ENCODE measurements at places on chromosomes 6 and 20.

DNA sequence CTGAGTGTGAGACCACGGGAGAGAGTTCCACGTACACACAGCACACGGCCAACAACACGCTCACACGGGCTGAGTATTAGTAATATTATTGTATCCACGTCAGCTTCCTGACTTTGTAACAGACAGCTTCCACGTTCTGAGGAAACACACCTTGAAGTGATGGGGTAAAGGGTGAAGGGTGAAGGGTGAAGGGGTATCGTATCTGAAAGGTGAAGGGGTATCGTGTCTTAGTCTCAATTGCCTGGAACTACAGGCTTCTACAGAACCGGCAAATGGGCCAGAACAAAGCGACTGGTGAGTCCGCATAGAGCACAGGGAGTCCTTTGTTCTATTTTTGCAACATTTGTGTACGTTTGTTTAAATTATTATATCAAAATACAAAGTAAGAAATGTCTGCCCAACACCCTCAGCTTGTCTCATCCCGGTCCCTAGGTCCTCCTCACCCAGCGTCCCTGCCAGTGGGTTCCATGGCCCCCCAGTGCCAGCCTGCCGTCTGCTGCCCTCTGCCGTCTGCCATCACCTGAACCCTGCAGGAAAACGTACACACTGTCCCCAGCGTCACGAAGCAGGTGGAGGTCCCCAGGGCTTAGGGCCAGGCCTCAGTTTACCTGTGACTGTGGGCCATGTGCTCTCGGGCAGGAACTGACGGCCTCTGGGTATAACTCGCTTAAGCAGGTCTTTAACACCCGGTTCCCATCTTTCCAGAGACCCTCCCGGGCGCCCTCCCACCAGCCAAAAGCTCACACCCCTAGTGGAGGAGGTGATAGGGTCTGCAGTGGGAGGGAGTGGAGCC is 4.4 kb upstream of the HELZ2 start:
- no peak for DNase-seq

DNA sequence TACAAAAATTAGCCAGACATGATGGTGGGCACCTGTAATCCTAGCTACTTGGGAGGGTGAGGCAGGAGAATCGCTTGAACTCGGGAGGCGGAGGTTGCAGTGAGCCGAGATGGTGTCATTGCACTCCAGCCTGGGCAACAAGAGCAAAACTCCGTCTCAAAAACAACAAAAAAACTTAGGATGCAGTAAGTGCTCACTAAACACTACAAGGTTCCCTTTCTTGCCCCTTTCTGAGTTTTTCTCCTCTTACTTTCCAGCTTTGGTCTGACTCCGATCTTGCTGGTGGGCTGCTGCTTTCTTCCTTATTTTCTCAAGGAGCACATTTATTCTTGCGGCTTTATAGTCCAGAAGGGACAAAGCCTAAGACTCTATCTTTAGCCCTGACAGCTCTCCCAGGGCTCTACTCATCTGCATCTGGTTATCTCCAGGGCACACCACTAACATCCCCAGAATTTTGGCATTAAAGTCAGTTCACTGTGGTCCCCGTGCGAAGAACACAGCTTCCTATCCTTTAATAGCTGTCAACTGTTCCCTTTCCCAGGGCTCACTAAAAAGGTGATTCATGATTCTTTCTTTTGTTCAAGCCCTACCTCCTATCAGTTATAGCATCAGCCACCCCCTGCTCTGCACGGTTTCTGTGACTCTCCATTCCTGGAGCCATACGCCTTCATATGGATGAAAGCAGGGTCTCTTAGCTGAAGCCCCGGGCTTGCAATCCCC is 17.1 kb upstream of the RPN2 start:
- peak; percentile 18 for DNase-seq

GRCh38 chr6:155270561-155271091 is 6.8 kb downstream of the CLDN20 start:
- DNase-seq: no peak

GRCh38 chr6:11493974-11494373 is 43.6 kb upstream of the TMEM170B start:
- DNase-seq: no peak

GRCh38 chr6:51466427-51466826 is 621.0 kb downstream of the PKHD1 start:
- no peak for DNase-seq

DNA sequence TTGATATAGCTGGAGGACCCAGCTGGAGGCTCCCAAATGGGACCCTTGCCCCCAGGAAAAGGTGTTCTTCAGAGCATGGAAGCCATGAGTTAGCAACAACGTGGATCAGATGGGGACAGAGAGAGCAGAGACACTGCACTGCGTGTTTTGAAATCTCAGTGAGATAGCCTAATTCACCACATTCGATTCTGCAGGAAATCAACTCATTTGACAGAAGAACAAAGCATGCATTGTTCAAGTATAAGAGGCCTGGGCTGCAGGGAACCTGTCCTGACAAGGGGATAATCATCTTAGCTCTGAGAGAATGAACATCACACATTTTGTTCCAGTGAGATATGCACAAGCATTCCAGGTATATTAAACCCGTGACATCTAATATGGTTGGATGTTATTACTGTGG is 450.2 kb downstream of the CDH26 start:
- DNase-seq: no peak

All from OCI-M1 (cell line).